Naive B cell (primary cell): ENCODE measurements at places on chromosomes 5 and 9. TPM values are rescaled to one million over a fixed set of nuclear protein-coding genes. Genes with fewer than 3 reads are reported as not detected.

GRCh38 chr9:19999491-20000057, 210.7 kb upstream of the SLC24A2 start:
- DNase-seq: no peak

The GTF2H2C gene
- polyA plus RNA-seq: 23.3 TPM

The SPINK14 gene
- polyA plus RNA-seq: not detected

DNA sequence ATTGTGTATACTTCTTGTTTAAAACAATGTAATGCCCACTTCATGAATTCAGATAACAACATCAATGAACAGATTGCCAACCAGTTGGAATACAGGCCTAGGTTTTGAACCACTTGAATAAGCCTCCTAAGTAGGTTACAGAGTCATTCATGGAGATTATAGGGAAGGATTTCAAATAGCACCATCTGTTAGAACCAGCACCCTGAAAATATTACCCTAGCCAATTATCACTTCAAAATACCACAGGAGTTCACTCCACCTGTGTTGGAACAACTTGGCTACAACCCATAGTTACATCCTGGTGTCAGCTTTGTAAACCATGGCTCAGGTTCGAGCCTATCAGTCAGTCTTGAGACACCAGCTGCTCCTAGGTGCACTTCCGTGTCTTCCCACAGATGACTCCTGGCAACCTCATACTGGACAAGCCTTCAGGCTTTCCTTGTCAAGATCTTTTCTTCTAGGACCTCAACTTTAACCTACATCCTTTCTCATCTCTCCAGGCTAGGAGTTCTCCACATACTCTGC, 350.0 kb downstream of the DEPDC1B start:
- DNase-seq: no peak

The LCNL1 gene
- polyA plus RNA-seq: not detected

- peak; percentile 68 for DNase-seq
Measured at GRCh38 chr9:130010151-130010988, 32.6 kb downstream of the FNBP1 start.

DNA sequence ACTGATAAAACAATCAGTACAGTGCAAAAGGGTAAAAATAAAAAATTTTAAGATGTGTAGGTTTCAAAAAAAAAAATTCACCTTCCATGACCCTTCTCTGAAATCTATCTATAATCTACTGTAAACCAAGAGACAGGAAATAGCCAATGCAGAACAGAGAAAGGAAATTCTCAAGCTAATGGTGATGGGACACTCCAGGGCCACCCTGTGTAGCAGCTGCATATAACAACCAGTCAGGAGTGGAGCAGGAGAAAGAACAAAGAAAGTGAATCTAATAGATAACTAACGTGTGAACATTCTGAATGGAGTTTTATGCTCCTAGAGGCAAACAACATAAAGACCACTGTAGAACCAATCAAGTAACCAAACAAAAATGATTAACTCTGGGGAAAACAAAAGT, 16.6 kb downstream of the SPTLC1 start:
- DNase-seq: no peak

The ABCA1 gene
- polyA plus RNA-seq: 6.7 TPM

The GLDC gene
- polyA plus RNA-seq: 1.6 TPM

The GFI1B gene
- 0.71 TPM for polyA plus RNA-seq

DNA sequence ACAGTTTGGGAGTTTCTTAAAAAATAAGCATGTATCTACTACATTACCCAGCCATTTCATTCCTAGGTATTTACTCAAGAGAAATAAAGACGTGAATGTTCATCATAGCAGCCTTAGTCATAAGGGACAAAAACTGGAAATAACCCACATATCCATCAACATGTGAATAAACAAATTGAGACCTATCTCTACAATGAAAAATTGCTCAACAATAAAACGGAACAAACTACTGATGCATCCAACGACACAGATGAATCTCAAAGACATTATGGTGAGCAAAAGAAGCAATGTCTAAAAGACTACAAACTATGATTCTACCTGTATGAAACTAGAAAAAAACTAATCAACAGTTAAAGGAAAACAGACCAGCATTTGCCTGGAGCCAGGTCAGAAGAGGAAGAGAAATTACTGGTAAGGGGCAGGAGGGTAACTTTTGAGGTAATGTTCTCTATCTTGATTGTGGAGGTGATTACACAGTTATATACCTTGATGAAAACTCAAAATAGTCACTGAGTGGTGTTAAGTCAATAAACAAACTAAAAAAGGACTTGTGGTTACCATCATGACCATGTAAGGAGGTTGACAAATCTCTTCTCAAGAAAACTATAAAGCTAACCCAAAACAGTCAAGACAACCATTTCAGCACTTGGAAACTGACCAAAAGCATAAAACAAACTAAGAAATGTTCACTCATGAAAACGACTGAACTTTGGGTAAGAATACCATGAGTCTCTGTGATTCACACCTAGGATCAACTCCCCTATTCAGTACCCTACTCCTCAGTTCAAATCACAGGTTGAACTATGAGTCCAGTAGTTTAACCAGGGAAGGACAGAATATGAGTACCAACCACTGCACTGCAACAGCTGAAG, 10.4 kb downstream of the UIMC1 start:
- peak; percentile 12 for DNase-seq

DNA sequence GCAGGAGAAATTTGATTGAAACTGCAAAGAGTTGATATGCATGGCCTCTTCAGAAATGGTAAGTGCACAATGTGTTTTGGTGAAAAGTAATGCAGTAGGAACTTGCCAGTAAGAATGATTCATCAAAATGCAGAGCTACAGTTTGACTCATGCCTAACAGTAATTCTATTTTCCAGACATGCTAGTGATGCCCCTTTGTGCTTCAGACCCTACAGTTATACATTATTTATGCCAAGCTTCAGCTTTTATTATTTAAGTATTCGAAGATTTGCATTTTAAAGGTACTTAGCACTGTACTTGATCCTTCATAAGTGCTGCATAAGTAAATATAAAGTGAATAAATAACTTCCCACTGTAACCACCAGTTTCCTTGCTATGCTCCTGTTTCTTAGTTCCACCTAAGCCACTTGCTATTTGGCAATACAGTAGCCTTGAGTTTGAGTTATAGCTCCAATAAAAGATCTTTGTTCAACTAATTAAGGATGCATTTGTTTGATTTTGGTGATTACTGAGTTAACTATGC, 3.6 kb upstream of the SPATA31E1 start:
- no peak for DNase-seq

- no peak for DNase-seq
Measured at GRCh38 chr5:15252331-15252730, 247.6 kb upstream of the FBXL7 start.

The FBP2 gene
- not detected for polyA plus RNA-seq

- no peak for DNase-seq
Measured at GRCh38 chr9:36911601-36912412, 122.3 kb downstream of the PAX5 start.

GRCh38 chr9:14103115-14103514, 210.8 kb downstream of the NFIB start:
- DNase-seq: no peak

DNA sequence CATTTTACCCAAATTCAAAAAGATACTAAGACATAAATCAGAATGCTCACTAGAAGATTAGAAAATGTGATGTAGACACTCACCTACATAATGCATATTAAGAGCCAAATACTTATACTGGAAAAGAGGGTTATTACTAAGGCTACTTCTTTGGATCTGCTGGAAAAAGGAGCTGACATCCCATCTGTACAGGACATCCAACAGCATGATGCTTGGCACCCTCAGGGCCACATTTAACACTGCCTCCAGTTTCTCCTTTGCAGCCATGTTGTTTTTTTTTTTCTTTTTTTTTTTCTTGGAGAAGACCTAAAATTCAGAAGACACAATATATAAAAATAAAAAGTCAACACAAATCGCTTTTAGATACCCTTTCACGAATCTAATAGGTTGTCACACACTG, 6.0 kb downstream of the RNF145 start:
- no peak for DNase-seq

The HTR4 gene
- not detected for polyA plus RNA-seq

DNA sequence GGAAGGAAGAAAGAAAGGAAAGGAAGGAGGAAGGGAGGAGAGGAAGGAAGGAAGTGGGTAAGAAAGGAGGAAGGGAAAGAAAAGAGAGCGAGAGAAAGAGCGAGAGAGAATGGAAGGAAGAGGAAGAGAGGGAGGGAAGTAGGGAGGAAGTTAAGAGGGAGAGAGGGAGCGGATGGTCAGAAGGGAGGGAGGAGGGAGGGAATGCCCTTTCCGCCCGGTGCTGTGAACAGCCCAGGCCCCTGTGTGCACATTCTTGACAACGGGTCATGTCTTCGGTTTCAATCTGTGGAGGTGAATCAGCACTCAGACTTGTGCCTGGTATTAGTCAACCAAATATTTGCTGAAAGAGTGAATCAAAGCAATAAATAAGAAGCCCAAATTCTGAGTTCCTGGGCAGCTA, 39.2 kb downstream of the PRUNE2 start:
- DNase-seq: no peak

DNA sequence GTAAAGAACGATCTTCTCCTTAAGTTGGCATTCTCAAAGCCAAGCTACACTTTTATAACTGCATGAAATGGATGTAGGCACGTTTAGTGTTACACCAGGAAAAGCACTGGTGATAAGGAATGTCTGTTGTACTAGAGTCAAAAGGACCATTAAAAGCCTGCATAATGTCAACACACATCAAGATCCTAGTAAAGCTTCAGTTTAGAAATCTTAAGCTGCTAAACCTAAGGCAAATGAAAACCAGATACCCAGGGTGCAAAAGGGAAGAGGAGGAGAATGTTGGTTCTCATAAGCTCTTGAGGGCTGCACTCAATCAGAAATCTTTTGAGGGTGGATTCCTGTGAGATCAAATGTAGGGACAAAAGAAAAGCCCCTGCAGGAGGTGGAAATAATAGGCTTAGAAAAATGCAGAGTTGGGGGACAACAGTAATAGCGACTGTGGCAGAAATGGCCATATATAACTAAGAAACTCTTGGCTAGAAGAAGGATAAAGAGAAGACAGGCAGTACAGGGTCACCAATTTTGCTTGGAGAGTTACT, 148.2 kb downstream of the FBXL17 start:
- no peak for DNase-seq

DNA sequence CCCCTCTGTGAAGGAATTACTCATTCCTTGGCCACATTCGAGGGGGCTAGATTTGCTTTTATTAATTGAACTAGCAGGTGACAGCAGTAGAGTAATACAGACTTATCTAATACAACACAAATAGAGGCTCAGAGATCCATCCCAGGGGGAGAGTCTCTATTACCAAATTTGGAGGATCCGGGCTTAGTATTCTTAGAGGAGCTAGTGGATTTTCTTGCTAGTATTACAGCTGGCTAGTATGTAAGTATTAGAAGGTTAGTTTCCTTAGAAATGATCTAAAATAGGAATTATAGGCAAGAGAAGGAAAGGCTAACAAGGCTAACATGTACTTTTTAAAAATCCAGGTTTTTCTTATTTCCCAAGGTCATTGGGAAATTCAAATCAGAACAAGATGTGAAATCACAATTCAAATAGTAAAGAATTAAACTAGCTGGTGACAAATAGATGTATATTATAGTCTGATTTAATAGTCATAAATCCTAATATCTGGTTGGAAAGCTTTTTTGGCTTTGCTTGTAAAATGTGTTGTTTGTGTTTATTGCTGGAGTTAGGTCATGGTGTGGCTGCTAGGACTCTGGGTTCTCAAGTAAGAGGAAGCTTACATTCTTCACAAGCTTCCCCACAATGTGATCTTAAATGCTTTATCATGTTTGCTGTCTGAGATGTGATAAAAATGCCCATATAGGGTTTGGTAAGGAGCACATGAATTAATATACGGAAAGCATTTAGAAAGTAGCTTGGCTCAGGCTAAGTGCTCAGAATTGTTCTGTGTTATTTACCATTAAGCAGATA, 160.4 kb upstream of the MPDZ start:
- no peak for DNase-seq

DNA sequence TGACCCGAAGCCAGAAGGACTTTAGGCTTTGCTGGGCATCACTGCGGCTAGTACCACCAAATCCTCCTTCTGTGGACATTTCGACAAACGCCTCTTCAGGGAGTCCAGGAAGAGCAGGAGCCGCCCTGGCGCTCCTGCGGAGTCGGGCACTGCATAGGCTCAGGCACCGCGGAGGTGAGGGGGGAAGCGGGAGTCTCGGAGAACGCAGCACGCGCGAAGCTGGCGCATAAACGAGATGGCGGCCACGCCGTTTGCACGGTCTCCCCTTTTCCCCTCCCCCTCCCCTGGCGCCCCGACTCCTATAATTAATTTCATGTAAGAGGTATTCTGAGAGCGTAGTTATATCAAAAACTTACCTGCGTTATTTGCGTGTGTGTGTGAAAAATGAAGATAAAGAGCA, 137.8 kb upstream of the GAS1 start:
- DNase-seq: no peak

The FOXI1 gene
- not detected for polyA plus RNA-seq

- no peak for DNase-seq
Measured at GRCh38 chr5:68652534-68652965, 437.0 kb downstream of the PIK3R1 start.

The FCN1 gene
- 20.7 TPM for polyA plus RNA-seq

The DELE1 gene
- polyA plus RNA-seq: 39.9 TPM

DNA sequence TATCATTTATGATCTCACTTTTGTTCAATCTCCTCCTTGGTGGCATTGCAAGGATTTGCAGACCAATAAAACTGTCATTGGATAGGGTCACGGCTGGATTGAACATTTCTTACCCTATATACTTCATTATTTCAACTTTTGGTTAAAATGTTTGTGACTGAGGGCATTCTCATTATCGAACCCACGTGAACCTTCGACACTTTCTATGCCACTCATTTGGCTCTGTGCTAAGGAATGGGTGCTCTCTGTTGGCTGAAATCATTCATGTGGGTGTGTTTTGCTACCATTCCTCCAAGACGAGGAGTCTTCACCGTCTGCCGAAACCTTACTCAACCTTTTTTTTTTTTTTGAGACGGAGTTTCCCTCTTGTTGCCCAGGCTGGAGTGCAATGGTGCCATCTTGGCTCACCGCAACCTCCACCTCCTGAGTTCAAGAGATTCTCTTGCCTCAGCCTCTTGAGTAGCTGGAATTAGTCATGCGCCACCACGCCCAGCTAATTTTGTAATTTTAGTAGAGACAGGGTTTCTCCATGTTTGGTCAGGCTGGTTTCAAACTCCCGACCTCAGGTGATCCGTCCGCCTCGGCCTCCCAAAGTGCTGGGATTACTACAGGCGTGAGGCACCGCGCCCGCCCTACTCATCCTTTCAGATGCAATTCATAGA, 62.5 kb downstream of the CSNK1A1 start:
- no peak for DNase-seq

GRCh38 chr5:129857116-129857515, 47.1 kb upstream of the CHSY3 start:
- no peak for DNase-seq

DNA sequence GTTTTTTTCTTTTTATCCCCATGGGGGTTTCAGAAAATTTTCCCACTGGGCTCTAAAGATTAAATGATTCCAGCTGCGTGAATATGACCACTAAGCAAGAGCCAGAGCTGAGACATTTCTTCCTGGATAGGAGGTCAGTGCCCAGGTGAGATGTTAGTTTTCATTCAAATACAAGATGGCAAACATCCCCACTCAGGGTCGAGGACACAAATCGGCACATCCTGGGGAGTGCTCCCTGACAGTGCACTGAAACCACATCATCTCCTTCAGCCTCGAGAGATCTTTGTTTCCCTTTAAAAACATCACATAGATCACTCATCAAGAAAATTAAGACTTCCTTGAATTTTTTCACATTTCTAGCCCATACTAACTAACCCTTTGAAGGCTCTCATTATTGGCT, 273.2 kb upstream of the PANK3 start:
- DNase-seq: no peak
